ENCODE measurements at places on chromosomes 4 and X. TPM values are rescaled to one million over a fixed set of nuclear protein-coding genes. Genes with fewer than 3 reads are reported as not detected.
A peak's percentile ranks its signal among the peaks of the same experiment; 100 is the strongest.

GRCh38 chr4:130233377-130234047 is 1137.6 kb downstream of the C4orf33 start:
- H3K27ac ChIP-seq = no peak overlapping the region
- no peaks in the 10 kb centered on the region for H3K36me3 ChIP-seq
- no peaks in the 10 kb centered on the region for H3K27me3 ChIP-seq
- DNase-seq = no peak

DNA sequence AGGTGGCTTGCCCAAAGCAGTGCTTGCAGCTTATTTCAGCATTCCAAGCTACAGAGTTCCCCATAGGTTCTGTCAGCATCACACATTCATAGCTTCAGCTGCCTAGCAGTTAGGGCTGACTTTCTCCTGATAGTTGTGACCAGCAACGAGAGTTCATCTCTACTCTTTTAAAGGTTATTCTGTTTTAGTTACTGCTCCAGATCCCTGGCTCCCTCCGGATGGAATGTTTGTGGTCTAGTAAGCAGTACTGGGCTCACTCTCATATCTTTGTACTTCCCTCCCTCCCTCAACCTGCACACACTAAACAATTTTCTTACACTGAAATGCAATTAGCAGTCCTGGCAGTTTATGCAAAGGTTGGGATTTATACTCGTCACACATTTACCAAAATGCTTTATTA is 43.9 kb downstream of the PTTG2 start:
- peaks cover 90% of the 10 kb centered on the region for H3K4me1 ChIP-seq
- DNase-seq = no peak
- H3K36me3 ChIP-seq = no peaks in the 10 kb centered on the region
- peak overlapping the region; percentile 16 for H3K27ac ChIP-seq
- H3K27me3 ChIP-seq = no peaks in the 10 kb centered on the region

DNA sequence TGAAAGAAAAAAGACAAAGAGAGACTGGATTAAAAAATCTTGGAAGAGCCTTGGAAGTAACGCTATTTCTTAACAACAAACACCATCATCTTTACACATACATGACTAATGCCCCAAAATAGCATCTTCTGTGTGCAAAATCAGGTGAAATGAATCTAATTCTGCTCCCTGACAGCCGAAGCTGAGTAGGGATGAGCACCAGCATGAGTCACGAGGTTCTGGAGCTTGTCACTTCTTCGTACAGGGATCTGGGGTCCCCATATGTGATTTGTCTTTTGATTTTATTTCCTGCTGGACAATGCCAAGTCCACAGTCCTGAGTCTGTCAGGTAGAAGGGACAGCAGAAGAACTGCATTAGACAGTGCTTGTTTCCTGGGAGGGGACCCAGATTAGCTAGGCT is 55.9 kb downstream of the OSTC start:
- H3K4me3 ChIP-seq = no peak overlapping the region
- no peaks in the 10 kb centered on the region for H3K36me3 ChIP-seq
- H3K4me1 ChIP-seq = no peaks in the 10 kb centered on the region
- H3K27me3 ChIP-seq = no peaks in the 10 kb centered on the region
- DNase-seq = no peak
- H3K27ac ChIP-seq = no peak overlapping the region

The PABPC4L gene
- 1.4 TPM for total RNA-seq

The MAGEE2 gene
- total RNA-seq = not detected

The PRKX gene
- total RNA-seq = 7.3 TPM

The ERAS gene
- not detected for total RNA-seq

The CT45A9 gene
- total RNA-seq = not detected

The IL1RAPL1 gene
- 0.45 TPM for total RNA-seq

The ZXDB gene
- 17.2 TPM for total RNA-seq

The FAM9C gene
- total RNA-seq = not detected

The RAB9B gene
- total RNA-seq = 8.9 TPM

Data from esophagus muscularis mucosa (tissue), 4 donors.